NCI-H446 (cell line): ENCODE measurements at places on chromosomes 11 and 22.

DNA sequence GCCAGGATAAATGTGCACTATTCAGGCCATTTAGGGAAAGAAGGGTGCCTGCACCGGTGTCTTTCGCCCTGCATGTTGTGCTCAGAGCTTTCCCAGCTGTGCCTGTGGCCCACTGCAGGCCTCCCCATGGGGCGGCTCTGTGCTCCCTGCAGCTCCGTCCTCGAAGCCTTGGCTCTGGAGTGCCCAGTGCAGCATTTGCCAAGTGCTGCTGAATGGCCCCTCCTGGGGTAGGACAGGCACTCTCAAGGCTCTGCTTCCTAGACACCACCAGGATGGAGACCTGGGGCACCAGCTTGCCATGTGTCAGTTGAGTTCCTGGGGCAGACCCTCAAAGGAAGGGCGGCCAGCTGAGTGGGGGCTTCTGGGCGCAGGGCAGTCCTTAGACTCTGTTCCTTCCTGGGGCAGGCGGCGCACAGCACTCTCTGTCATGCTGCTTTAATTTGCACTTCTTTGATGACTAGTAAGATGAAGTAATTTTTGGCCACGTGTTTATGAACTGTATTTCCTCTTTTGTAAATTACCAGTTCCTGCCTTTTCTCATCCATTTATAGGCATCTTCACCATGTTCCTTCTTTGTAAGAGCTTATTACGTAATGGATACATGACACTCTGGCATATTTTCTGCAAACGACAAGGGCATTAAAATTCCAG, 32.1 kb upstream of the GNB1L start:
- DNase-seq, result no peak

DNA sequence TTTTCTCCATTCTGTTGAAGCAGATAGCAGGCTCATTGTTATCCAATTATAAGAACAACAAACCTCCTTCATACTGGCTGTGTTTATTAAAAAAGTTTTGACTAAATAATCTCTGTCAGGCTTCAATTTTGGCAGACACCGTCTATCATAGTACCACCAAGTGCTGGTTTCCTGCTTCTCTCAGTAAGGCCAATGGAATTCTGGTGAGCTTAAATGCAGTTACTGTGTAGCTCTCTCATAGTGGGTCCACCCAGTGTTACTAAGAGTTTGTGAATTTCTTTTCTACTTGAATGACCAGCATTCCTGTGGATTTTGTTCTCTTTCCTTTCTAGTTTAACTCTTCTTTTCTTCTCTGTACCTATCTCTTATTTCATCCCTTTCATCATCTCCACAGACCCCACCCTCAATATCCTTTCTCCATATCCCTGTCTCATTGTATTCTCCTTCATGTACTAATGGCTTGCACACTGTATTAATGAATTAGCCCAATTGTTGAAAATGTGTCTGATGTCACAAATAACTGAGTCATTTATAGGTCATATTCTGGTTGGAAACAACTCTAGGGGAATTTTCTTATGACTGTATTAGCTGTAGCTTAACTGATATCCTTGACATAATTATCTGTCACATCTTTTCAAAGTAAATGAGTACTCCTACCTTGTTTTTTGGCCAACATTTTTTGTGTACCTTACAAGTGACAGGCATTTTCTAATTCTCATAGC, 372.1 kb downstream of the FAT3 start:
- DNase-seq, result no peak

- DNase-seq, result no peak
These were observed 18.4 kb downstream of the RTL6 start for GRCh38 chr22:44479662-44480061.

DNA sequence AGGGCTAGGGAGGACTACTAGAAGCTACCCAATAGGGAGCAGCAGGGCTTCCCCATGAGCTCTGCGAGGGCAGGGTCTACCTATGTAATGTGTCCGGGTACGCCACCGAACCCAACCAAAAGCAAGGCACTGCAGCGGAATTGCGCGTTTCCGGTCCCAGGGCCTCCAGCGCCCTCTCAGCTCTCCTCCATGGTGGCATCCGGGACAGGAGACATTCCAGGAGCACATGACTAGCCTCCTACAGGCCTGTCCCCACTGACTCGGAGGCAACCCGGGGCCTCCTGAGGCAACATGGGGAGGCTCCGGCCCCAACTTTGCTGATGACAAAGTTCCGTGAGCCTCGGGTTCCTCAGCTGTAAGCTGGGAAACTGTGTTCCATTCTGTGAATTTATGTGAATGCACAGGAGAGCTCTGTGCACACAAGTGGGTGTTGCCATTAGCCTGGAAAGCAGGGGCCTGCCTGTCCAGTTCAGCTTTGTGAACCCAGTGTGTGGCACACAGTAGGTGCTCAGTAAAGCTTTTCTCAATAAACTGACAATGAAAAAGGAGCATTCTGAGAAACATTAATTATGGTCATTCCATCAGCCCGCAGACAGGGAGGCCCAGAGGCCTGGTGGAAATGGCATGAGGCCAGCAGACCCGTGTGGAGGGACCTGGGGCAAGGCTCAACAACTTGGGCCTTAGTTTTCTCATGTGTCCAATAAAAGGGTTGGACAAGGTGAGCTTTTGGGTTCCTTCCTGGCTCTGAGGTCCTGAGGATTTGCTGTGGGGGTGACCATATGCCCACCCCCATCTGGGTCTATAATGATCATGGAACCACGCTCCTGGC, 50.3 kb downstream of the CHRDL2 start:
- no peak for DNase-seq

- DNase-seq, result no peak
These were observed 164.2 kb downstream of the FAM76B start for GRCh38 chr11:95625164-95625900.

DNA sequence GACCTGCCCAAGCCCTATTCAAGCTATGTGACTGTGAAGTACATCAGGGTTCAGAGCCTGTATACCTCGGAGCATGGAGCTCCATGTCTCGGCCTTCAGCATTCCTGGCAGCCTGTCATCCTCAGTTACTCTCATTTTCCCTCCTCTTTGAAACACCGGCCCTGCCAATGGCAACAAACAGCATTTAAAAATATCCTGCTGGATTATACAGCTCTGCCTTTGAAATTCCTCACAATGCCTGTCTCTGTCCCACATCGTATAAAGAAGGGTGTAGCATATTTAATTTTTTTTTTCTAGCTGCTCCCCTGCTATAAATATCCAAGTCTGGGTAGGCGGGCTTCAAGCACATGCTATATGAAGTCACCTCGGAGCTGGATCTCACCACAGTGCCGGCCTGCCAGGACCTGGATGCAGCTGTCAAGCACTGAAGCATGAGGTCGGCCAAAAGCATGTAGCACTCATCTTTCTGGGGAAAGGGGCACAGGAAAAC, 11.8 kb downstream of the ABTB2 start:
- DNase-seq, result peak; percentile 72

- no peak for DNase-seq
These were observed 19.2 kb downstream of the THAP12 start for GRCh38 chr11:76361776-76362175.

DNA sequence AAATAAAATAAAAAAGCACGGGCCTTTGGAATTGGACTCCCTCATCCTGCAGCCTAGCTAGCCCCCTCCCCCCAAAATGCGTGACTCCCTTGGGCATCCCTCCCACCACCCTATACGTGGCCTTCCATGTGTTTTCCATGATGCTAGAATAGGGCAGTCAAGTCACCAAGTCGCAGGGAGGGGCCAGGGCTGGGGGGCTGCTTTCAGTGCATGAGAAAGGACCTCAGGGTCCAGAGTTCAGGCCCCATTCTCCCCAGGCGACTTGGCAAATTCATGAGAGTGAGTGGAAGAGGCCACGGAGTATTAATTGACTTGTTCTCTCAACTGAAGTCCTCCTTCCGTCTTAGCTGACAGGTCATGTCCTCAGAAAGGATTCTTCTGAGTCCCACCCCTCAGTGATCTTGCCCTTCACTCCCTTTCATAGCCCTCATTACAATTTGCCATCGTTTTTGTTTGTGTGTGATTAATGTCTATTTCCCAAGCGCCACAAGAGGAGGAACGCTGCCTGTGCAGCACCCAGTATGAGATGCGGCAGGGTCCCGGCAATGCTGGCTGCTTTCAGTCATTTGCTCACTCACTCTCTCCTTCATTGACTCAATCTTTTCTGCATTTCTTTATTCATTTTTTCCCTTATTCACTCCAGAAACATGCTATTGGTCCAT, 17.4 kb downstream of the LRRC32 start:
- no peak for DNase-seq

DNA sequence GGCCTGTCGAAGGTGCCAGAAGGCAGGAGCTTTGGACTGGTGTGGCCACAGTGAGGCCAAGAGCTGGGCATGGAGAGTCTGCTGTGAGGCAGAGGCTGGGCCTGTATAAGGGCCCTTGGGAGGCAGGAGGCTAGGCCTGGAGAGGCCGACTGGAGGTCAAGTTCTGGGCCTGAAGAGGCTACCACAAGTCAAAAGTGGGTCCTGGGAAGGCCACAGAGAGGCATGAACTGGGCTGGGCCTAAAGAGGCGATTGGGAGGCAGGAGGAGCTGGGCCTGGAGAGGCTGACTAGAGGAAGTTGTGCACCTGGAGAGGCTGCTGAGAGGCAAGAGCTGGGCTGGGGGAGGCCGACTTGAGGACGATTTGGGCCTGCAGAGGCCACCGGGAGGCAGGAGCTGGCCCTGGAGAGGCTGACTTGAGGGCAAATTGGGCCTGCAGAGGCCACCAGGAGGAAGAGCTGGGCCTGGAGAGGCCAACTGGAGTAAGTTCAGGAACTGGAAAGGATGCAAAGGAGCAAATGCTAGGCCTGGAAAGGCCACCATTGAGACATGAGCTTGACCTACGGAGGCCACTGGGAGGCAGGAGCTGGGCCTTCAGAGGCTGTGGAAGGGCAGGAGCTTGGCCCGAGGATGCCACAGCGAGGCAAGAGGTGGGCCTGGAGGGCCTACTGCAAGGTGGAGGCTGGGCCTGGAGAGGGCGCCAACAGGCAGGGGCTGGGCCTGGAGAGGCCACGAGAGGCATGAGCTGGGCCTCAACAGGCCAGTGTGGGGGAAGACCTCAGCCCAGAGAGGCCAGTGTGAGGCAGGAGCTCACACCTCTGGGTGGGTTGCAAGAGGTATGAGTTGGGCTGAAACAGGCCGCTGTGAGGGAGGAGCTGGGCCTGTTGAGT, 39.8 kb downstream of the OR4C45 start:
- DNase-seq, result no peak

GRCh38 chr11:35951680-35952079, 7.8 kb downstream of the LDLRAD3 start:
- no peak for DNase-seq

- DNase-seq, result no peak
These were observed 16.9 kb downstream of the DDX6 start for GRCh38 chr11:118774032-118774431.

DNA sequence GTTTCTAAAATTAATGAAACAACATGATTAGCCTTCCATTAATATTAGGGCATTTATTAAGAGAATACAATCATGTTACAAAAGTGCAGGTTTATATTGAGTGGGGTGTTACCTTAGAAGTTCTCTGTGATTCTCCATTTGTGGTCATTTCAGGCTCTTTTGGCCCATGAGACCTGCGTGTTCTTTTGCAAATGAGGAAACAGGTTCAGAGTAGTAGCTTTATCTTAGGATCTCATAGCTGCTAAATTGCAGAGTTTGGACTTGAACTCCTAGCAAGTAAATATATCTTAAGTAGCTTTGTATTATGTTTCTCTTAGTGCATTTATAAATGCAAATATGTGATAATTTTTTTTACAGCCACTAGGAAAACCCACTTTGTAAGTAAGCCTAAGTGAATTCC, 18.3 kb downstream of the FAR1 start:
- DNase-seq, result no peak

GRCh38 chr22:27752771-27753170, 48.8 kb downstream of the MN1 start:
- DNase-seq, result no peak

- no peak for DNase-seq
These were observed 186.3 kb downstream of the C11orf91 start for GRCh38 chr11:33514079-33514925.

DNA sequence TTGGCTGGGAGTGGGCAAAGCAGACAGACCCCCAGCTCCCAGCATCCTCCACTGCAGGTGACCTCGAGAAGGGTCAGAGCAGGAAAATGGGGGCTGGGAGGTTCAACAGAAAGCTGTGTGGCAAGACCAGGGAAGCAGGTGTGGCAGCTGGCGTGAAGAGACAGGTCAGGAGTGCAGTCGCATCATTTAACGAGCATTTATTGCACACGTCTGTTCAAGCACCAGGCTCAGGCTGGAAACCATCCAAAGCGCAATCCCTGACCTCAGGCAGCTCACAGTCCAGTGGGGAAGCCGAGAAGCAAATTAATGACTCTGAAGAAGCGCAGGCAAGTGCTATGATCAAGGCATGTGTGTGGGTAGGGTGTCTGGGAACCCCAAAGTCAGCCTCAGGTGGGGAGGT, 7.4 kb downstream of the SLC25A45 start:
- DNase-seq, result no peak

DNA sequence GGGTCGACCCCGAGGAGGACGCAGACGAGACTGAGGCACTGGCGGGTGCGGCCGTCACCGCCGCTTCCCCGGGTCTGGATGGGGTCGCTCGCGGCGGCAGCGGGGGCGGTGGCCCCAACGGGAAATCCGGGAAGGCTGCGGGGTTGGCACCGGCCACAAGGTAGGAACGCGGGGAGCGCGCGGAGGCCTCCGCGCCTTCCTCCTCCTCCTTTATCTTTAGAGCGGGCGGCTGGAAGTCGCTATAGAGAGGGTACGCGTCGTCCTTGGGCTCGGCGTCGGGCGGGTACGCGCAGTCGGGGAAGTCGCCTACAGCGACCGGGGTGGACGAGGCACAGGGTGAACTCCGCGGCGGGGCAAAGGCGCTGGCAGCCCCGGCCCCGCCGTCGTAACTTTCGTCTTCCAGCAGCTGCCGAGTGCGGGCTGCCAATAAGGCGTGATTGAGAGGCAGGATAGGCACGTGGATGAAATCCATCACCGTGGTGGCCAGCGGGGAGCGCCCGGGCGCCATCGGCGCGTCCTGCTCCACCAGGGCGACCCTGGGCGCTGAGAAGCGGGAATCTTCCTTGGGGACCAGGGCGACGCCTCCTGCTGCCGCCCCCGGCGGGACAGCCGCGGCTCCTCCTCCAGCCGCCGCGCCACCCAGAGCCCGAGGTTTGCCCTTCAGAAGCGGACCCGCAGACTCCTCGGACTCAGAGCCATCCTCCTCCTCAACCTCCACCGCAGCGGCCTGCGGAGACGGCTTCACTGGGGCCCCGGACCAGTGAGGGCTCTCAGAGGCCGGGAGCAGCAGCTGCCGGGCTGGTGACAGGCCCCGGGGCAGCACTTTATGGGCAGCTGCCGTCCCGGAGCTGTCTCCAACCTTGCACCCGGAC, 1.7 kb downstream of the PGR start:
- DNase-seq, result no peak

GRCh38 chr11:29352273-29352795, 664.5 kb downstream of the KCNA4 start:
- DNase-seq, result no peak

DNA sequence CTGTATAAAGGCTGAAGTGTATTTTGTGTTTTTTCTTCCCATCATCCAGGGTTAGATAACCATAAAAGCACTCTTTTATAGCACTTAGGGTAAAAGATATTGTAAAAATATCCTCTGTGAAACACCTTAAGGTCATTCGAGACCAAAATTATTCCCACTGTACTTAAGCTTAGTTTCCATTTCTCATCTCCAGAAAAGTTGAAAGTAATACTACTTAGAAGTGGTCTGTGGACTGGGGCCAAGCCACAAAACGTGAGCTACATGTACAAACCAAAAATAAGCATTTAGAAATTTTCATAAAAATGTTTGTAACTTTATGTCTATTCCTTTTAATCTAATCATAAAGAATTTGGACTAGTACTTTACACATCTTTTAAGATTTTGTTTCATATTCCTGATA, 142.0 kb upstream of the NTM start:
- DNase-seq, result no peak
